Hair follicular keratinocyte (primary cell): ENCODE measurements at places on chromosomes 3 and 15. TPM values are rescaled to one million over a fixed set of nuclear protein-coding genes. Genes with fewer than 3 reads are reported as not detected.

GOLGA6L7 gene
- total RNA-seq, result not detected in 2 replicates

SLC24A5 gene
- total RNA-seq, result not detected in 2 replicates

EEFSEC gene
- 12.7 and 14.1 TPM in 2 replicates for total RNA-seq

STRA6 gene
- not detected in 2 replicates for total RNA-seq

FGF12 gene
- 0.31 and 0.61 TPM in 2 replicates for total RNA-seq

STAB1 gene
- total RNA-seq, result under 0.01 TPM in 1 of 2 replicates, not detected in the other

RAB27A gene
- total RNA-seq, result 5.3 and 5.7 TPM in 2 replicates

OXSM gene
- total RNA-seq, result 14.5 and 21.8 TPM in 2 replicates
